Pancreas (tissue), 10 donors: ENCODE measurements at places on chromosomes 6 and 20. TPM values are rescaled to one million over a fixed set of nuclear protein-coding genes. Genes with fewer than 3 reads are reported as not detected.

Gene KIF13A
- total RNA-seq, result 12.7 TPM

Gene SCRT2
- total RNA-seq, result not detected

Gene KCNK16
- total RNA-seq, result 12.7 TPM

Gene IL20RA
- total RNA-seq, result 12.4 TPM

Gene SRMS
- not detected for total RNA-seq

Gene C20orf204
- 0.78 TPM for total RNA-seq

Gene PXMP4
- total RNA-seq, result 8.2 TPM

Gene ACSS1
- 34.5 TPM for total RNA-seq

Gene PPP1R3G
- 0.09 TPM for total RNA-seq

Gene RIMS4
- total RNA-seq, result not detected

Gene STX11
- 1.1 TPM for total RNA-seq

Gene MOG
- not detected for total RNA-seq

Gene C20orf96
- 2.5 TPM for total RNA-seq

Gene DACT2
- 6.5 TPM for total RNA-seq

Gene POM121L2
- not detected for total RNA-seq

Gene PLN
- 0.19 TPM for total RNA-seq

Gene SIRPB2
- 3.4 TPM for total RNA-seq

Gene MYH7B
- total RNA-seq, result 0.09 TPM

Gene DLK2
- total RNA-seq, result 0.37 TPM

Gene HLA-DPA1
- 9.2 TPM for total RNA-seq

Gene ERVFRD-1
- total RNA-seq, result not detected

Gene BFSP1
- total RNA-seq, result 1.5 TPM

Gene NAPB
- total RNA-seq, result 3.6 TPM

Gene ANGPT4
- total RNA-seq, result 0.12 TPM

Gene HLA-DQB1
- total RNA-seq, result 17.6 TPM

Gene GGTLC1
- total RNA-seq, result 0.47 TPM

Gene UNC5CL
- 33.9 TPM for total RNA-seq

Gene LST1
- total RNA-seq, result 0.75 TPM

Gene CST2
- 2.7 TPM for total RNA-seq

Gene IMPG1
- total RNA-seq, result 0.44 TPM

Gene ZNF133
- total RNA-seq, result 6.0 TPM

Gene SFTA2
- total RNA-seq, result 0.83 TPM

Gene CBLN4
- total RNA-seq, result 0.51 TPM

Gene RSPH9
- total RNA-seq, result 0.12 TPM

Gene ARMC12
- total RNA-seq, result 0.54 TPM

Gene IL17A
- not detected for total RNA-seq

Gene GRM1
- total RNA-seq, result 0.06 TPM

Gene SPEF1
- 0.52 TPM for total RNA-seq
